ENCODE measurements at places on chromosomes 5 and 9. TPM values are rescaled to one million over a fixed set of nuclear protein-coding genes. Genes with fewer than 3 reads are reported as not detected.

The SEMA4D gene
- 16.9 TPM for total RNA-seq

DNA sequence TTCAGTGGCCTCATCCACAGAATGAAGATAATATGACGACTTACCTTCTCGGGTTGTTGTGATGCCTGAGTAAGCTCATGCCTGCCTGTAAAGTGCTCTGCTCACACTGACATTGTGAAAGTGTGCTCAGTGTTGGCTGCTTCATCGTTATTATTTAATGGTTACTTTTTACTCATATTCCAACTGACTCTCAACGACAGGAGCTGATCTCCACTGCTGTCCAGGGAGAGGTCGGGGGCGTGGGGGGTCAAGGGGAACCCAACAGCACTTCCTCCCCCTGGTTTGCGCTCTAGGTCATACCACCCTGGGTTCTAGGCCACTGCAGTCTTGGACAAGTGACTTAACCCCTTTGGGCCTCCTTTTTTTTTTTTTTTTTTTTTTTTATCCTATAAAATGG, 52.9 kb upstream of the ANGPTL2 start:
- no peaks in the 10 kb centered on the region for H3K27me3 ChIP-seq
- no peak overlapping the region for H3K4me3 ChIP-seq
- no peak overlapping the region for H3K27ac ChIP-seq
- no peaks in the 10 kb centered on the region for H3K36me3 ChIP-seq
- no peak for DNase-seq

DNA sequence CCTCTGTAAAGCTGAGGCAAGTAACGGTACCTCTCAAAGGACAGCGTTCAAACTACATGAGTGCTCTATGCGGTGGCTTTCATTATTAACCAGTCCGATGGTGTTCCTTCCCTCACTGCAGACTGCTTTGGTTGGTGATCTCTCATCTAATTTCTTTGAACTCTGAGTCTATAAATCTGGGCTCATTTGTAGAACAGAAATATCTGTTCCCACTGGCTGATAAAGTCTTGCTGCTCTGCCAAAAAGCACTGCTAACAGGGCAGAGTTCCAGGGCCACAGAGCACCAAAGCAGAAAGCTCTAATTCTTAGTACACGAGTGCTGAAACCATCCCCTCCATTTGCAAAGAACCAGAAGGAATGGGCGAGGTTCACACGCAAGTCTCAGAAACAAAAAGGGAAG, 81.9 kb downstream of the MED27 start:
- no peak overlapping the region for H3K4me3 ChIP-seq
- no peak for DNase-seq
- no peak overlapping the region for H3K27ac ChIP-seq
- peaks cover 2% of the 10 kb centered on the region for H3K36me3 ChIP-seq

DNA sequence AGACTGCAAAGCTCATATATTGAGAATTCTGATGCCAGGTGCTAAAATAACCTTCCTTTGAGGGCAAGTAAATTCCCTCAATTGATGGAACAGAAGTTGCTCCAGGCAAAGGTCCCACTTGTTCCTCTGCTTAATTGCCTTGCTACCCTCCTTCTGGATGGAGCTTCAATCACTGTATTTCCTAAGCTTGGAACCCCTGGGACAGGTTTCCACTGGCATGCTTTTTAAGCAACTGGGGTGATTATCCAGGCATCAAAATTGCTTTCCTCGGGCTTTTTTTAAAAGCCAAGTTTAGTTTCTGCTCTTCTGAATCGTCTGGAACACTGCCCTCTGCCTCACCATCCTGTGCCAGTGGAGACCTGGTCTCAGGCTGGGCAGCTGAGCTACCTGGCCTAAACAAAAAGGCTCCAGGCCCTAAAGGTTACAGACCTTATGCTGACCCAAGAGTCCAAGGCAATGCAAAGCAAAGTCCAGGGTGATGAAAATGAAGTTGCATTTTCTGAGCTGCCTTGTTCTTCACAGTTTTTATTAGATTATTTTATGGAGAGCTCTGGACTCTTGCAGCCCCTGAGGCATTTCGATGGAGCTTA, 167.9 kb upstream of the CD180 start:
- H3K4me3 ChIP-seq: no peak overlapping the region
- no peak for DNase-seq
- no peaks in the 10 kb centered on the region for H3K27me3 ChIP-seq
- H3K36me3 ChIP-seq: no peaks in the 10 kb centered on the region

The GZMA gene
- 1.1 TPM for total RNA-seq

DNA sequence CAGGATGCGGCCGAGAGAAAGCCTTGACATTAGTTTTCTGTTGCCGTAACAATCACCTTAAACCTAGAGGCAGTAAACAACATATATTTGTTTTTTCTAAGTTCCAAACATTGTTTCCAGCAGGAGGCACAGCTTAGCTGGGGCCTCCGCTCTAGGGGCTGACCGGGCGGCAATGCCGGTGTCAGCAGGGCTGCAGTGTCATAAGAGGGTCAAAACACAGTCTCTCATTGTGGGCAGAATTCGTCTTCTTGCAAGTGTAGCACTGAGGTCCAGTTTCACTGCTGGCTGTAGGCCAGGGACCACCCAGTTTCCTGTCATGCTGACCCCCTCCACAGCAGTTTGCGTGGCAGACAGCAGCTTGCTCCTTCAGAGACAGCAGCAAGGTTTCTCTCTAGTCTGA, 186.2 kb downstream of the PJA2 start:
- no peaks in the 10 kb centered on the region for H3K36me3 ChIP-seq
- no peak overlapping the region for H3K4me3 ChIP-seq
- no peak overlapping the region for H3K27ac ChIP-seq
- no peak for DNase-seq
- no peaks in the 10 kb centered on the region for H3K4me1 ChIP-seq
- no peaks in the 10 kb centered on the region for H3K27me3 ChIP-seq

DNA sequence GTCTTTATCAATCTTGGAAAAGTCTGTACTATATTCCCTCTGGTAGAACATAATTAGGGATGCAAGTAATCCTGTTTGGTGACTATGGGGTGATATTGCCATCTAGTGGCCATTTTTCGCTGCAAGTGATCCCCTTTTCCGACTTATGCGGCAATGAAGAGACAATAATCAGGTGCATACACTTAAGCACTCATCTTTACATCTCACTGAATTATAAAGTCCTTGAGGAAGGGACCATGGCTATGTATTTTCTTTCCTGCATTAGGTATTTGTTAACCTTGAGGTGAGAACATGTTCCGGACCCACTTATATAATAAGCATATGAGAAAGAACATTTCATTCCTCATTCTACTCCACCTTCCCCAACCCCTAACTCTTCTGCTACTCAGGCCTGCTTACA, 19.6 kb upstream of the LIX1 start:
- no peak overlapping the region for H3K4me3 ChIP-seq
- peaks cover 16% of the 10 kb centered on the region for H3K36me3 ChIP-seq
- H3K27ac ChIP-seq: no peak overlapping the region
- no peak for DNase-seq
- H3K4me1 ChIP-seq: no peaks in the 10 kb centered on the region

The BAAT gene
- total RNA-seq: not detected

DNA sequence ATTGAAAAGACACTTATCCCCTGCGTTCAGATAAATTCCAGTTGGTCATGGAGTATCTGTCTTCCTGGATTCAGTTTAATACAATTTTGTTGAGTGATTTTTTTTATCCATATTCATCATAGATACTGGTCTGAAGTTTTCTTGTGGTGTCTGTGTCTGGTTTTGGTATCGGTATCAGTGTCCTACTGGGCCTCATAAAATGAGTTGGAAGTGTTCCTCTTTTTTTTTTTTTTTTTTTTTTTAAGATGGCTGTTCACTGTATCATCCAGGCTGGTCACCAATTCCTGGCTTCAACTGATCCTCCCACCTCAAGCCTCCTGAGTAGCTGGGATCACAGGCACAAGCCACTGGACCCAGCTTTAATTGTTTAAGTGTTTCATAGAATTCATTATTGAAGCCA, 2.9 kb upstream of the CAMSAP1 start:
- no peak for DNase-seq
- H3K27me3 ChIP-seq: no peaks in the 10 kb centered on the region

The PPP3R2 gene
- total RNA-seq: not detected

The PCDHA9 gene
- total RNA-seq: 0.35 TPM

The INSYN2B gene
- 1.1 TPM for total RNA-seq

The HTR4 gene
- total RNA-seq: 7.8 TPM

The SMC5 gene
- total RNA-seq: 46.1 TPM

The EDIL3 gene
- total RNA-seq: 170 TPM

- peaks cover 4% of the 10 kb centered on the region for H3K36me3 ChIP-seq
- peaks cover 30% of the 10 kb centered on the region for H3K4me1 ChIP-seq
- no peak overlapping the region for H3K4me3 ChIP-seq
- H3K27me3 ChIP-seq: no peaks in the 10 kb centered on the region
- no peak for DNase-seq
- H3K27ac ChIP-seq: no peak overlapping the region
Measured at GRCh38 chr9:109031241-109031640, 17.9 kb upstream of the CTNNAL1 start.

- no peak overlapping the region for H3K4me3 ChIP-seq
- no peaks in the 10 kb centered on the region for H3K27me3 ChIP-seq
- H3K4me1 ChIP-seq: no peaks in the 10 kb centered on the region
- DNase-seq: no peak
- no peaks in the 10 kb centered on the region for H3K36me3 ChIP-seq
- no peak overlapping the region for H3K27ac ChIP-seq
Measured at GRCh38 chr9:71830929-71831328, 62.6 kb upstream of the CEMIP2 start.

The YTHDC2 gene
- total RNA-seq: 38.9 TPM

GRCh38 chr5:142080248-142080647, 28.3 kb upstream of the NDFIP1 start:
- no peak overlapping the region for H3K4me3 ChIP-seq
- H3K36me3 ChIP-seq: no peaks in the 10 kb centered on the region
- DNase-seq: no peak
- H3K27ac ChIP-seq: no peak overlapping the region
- no peaks in the 10 kb centered on the region for H3K27me3 ChIP-seq

The SPATA31A3 gene
- not detected for total RNA-seq

The CXCL14 gene
- total RNA-seq: 27.5 TPM

The TAF11L5 gene
- total RNA-seq: not detected

DNA sequence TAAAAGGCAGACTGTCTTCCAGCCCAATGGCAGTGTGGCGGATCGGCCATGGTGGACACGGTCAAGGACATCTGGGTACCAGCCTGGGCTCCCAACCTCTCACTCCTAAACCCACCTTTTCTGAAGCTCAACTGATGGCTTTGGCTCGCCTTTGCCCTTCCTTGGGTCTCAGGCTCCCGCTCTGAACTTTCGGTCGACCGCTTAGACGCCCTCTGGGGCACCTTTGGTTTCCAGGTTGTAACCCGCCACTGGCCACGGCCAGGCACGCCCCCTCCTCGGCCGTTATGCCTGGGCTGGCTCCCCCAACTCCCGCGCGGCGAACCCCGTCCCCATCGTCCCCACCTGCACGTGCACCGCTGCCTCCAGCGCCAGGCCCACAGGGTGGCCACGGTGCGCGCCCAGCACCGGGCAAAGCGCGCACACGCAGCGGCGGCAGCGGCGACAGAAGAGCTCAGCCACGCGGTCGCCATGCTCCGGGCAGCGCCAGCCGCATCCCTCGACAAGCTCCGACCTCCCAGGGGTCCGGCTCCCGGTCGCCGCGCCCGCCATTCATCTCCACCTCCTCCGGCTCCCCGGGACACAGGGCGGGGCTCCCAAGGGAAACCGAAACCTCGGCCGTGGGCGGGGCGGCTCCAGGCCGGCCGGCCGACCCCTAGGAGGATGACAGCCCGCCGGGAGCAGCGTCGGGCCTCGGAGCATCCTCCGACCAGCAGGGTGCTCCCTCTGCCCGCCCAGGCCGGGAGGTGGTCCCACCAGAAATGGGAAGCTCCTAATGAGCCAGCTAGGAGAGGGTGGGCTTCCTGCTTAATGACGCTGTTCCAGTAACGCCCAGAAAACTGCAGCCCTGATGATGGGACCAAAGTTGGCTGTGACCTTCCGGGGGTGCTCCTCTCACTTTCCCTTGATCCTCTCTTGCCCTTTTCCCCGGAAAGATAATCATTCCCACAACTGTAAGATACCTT, at the start of gene TRIM14:
TRIM14 (minus strand) TSS at position 583 of the 962 bp plus-strand sequence; CDS start at position 549, 34 bp downstream.
- H3K4me3 ChIP-seq: peak within 1 kb of the TSS; percentile 79
- no peaks in the 10 kb centered on the region for H3K27me3 ChIP-seq
- no peak for DNase-seq
- no peak within 1 kb of the TSS for H3K27ac ChIP-seq
- no peaks in the 10 kb centered on the region for H3K4me1 ChIP-seq
- no peaks in the 10 kb centered on the region for H3K36me3 ChIP-seq

GRCh38 chr9:124218438-124218982, 39.2 kb upstream of the NEK6 start:
- H3K27me3 ChIP-seq: no peaks in the 10 kb centered on the region
- no peak overlapping the region for H3K4me3 ChIP-seq
- peaks cover 7% of the 10 kb centered on the region for H3K4me1 ChIP-seq

DNA sequence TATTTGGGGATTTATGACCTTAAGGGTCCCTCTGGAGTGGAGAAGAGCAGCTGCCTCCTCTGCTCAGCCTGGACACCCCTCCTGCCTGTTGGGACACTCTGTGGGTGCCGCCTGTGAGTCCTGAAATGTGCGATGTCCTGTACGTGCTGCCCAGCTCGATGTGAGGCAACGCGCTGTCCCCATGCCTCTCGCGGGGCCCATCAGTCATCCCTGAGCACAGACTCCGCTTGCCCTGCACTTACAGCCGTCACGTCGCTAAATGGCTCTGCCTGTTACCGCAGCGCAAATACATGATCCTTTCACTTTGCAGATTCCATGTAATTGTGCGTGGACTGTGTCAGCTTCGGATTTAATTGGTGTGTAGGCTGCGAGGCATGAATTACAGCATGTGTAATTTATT, 27.1 kb downstream of the IRX4 start:
- no peak overlapping the region for H3K4me3 ChIP-seq
- no peak overlapping the region for H3K27ac ChIP-seq
- no peaks in the 10 kb centered on the region for H3K27me3 ChIP-seq
- no peaks in the 10 kb centered on the region for H3K36me3 ChIP-seq
- DNase-seq: no peak
- H3K4me1 ChIP-seq: no peaks in the 10 kb centered on the region

DNA sequence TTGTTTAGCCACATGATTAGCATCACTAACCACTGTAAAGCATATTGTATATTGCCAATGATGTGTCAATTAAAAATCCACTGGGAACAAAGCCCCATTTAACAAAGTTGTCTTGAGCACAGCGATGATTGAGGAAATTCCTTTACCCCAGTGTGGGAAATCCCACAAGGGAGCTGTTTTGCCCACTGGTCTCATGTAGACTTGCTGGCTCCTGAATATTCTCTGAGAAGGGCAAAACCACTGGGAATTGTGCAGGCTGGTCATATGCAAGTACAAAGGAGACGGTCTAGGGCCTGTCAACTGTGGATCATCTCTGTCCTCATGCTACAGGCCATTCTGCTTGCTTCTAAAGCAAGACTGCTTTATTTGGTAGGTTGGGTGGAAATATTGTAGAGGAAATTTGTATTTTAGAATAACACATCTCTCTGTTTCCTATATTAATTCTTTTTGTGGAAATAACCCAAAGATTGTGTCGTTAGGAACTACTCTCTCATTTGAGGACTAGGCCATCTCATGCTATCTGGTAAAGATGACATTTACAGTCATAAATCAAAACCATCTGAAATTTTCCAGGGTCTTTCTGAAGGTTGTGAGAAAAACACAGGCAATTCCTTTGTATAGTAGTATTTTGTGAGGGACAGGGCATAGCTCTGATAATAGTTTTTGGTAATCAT, 60.2 kb downstream of the PARP8 start:
- no peaks in the 10 kb centered on the region for H3K4me1 ChIP-seq
- DNase-seq: no peak
- no peak overlapping the region for H3K27ac ChIP-seq

- H3K4me1 ChIP-seq: no peaks in the 10 kb centered on the region
- H3K4me3 ChIP-seq: no peak overlapping the region
- no peaks in the 10 kb centered on the region for H3K27me3 ChIP-seq
- H3K36me3 ChIP-seq: no peaks in the 10 kb centered on the region
Measured at GRCh38 chr5:53490747-53491146, 10.3 kb downstream of the FST start.

Data from thoracic aorta (tissue), 2 donors.